ENCODE measurements at places on chromosomes 2 and 18.

- no peak for DNase-seq
These were observed 307 bp downstream of the CDH2 start for GRCh38 chr18:28176698-28176947.

GRCh38 chr2:203450561-203450960 is 84.5 kb downstream of the RAPH1 start:
- DNase-seq = no peak

GRCh38 chr2:9736021-9736420 is 105.2 kb upstream of the YWHAQ start:
- no peak for DNase-seq

DNA sequence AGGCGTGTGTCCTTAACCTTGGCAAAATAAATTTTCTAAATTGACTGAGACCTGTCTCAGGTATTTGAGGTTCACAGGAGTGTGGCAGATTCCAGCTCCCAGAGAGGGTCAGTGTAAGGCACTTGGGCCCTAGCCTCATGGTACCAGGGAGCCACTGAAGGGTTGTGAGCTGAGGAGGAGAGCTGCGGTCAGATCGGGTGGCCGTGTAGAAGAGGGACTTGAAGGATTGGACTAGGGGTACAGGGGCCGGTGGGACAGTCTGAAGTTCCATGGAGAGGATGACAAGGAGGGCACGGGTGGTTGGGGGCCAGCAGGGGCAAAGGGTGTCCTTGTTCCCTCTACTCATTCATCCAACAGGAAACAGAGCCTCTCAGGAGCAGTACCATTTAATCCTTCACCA is 327.0 kb upstream of the HS6ST1 start:
- peak; percentile 75 for DNase-seq

DNA sequence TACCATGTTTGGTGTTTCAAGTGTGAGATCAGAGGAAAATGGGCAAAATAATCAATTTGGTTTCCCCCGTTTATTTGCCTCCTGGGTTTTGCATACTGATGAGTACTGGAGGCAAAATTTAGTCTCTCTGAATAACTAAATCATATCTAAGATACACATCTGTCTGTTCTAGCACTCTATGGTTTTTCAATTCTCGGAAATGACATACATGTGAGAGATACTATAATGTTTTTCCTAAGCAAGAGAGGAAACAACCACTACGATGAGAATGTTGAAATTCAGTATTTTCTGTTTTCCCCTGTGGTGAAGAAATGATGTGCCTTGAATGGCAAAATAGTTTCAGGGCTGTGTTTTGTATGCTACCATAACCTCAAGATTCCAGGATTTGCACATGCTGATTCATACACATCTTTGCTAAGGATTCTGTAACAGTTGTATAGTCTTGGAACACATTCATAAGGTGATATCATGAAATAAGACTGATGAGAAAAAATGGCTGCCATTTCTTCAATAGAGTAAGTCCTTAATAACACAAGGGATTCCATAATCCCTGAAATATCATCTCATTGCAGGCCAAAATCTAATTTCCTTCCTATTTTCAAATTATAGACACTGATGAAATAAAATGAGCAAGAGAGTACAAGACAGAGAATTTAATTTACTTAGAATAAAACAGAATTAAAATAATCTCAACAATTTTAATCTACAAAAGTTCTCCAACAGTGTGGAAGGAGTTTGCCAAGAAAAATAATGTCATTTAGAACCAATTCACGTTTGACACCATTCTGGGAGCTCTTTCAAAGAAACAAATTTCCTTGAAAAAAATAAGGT is 316.6 kb downstream of the FIGN start:
- DNase-seq = no peak

DNA sequence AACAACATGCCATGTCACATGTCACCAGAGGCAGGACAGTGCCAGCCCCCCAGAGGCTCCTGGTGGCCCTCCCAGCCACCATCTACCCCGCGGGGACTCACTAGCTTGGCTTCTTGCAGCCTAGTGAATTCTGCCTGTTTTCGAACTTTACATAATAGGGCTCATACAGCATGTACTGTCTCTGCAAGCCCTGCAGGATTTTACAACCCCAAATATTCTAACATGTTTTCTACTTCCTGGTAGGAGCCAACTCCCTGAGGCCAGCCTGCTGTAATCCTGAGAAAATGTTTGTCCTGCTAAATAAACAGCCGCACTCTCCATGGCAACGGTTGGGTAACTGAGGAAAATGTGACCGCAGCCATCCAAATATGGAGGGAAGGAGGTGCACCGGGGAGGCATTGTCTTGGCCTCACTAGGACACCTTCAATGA is 2.7 kb downstream of the PER2 start:
- DNase-seq = peak; percentile 95

DNA sequence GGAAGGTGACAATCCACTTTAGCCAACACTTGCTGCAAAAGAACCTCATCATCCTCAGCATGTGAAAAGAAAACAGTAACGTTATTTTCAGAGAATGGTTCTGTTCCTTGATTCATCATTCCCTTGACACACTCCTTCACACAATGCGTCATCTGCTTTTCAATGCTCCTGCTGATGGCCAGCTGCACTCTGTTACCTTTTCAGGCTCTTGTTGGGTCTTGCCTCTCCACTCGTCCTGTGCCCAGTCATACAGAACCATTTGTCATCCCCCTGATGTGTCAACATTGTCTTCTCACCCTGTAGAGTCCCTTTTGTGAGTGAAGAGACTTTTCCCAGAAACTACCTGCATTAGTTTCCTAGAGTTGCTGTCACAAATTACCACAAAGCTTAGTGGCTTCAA is 12.2 kb upstream of the DTNA start:
- no peak for DNase-seq

DNA sequence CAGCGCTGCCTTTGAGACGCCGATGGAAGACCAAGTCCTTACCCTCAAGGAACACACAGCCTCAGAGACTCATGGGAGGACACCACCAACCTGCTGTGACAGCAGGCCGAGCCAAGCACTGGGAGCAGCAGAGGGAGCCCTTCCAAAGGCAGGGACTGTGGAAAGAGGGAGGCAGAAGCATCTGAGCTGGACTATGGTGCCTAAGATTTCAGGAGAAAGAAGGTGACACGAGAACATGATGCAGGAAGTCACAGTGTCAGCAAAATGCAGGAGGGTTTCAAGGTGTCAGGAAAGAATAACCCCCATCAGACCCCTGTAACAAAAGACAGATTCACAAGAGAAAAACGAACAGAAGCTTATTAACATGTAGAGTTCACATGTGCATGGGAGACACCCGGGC is 24.2 kb upstream of the COX7A2L start:
- no peak for DNase-seq

GRCh38 chr2:59389240-59389639 is 1148.1 kb upstream of the FANCL start:
- peak; percentile 33 for DNase-seq

GRCh38 chr2:186887107-186888090 is 38.4 kb upstream of the ZSWIM2 start:
- DNase-seq = peak; percentile 57

GRCh38 chr2:65053199-65053598 is 3.0 kb upstream of the CEP68 start:
- DNase-seq = peak; percentile 76

DNA sequence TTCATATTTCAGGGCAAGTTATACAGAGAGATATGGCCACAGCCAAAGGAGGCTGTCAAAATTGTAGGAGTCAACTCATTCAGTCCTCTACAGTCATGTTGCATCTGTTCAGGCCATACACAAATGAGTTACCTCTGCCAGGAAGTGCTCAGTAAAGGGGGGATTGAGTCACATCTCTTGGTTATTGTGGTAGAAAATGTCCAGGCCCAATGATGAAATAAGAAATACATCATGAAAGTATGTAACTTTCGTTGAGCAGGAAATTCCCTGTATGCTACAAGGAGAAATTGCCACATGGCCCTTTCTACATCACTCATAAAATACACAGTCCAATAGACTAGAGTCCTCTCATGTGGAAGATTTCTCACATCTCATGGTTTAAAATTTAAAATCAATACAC is 103.9 kb upstream of the COL3A1 start:
- DNase-seq = no peak

- no peak for DNase-seq
These were observed 297.9 kb downstream of the EN1 start for GRCh38 chr2:118549503-118549902.

DNA sequence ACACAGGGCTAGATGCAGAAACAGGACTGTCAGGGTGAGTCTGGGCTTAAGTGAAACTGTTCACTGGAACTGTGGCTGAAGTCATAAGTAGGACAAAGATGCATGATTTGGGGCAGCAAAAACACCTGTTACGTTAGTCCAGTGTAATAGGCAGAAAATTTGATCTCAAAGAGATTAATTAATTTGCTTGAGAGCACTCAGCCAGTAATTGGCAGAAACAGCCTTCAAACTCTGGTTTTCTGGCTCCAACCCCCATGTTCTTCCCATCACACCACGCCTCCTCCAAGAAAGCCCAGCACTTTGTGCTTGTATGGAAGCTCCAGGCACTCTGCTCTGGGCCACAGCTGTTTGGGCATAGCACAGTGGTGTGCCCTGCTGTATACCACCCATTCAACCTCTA is 54.0 kb downstream of the CNTNAP5 start:
- DNase-seq = no peak

DNA sequence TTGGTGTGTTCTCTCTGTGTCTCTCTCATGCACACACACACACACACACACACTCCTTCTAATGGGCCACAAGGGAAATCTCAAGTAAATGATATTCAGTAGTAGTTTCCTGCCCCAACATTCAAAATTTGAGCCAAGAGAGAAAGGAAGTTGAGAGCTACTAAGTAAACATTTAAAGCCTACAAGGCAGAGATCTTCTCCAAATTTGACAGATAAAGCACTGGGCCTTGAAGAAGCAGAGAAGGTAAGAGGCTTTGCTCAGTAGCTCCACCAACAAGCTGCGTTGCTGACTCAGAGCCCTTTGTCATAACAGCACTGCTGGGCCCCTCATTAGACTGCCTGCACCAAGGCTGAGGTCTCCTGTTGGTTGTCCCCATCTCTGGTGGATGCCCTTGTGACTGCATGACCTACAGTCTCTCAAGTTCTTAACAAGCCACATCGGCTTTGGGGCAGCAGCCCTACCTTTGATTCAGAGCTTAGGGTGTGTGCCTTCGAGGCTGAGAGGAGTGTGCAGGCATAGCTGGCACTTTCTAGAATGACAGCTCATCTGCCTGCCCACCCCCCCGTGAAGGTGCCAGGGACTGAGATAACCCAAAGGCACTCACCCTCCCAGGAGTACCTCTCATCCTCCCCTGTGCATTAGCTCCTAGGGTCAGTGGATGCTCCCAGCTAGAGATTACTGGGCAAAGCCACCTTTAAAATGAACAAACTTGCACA is 32.3 kb upstream of the NEB start:
- DNase-seq = no peak

- DNase-seq = no peak
These were observed 125.9 kb downstream of the GPD2 start for GRCh38 chr2:156562124-156562523.

DNA sequence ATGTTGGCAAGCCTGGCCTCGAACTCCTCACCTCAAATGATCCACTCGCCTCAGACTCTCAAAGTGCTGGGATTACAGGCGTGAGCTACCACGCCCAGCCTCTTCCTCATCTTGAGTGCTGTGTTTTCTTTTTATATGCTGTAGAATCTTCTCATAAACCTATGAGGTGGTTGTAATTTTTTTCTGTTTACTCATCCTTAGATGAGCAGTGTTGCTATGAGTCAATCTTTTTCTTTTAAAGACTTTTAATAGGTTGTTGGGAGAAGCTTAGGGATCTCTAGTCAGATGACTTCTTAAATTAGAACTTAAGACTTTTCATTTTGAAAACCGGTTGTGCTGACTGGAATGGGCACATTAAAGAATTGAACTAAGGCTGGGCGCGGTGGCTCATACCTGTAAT is 8.7 kb upstream of the AAK1 start:
- no peak for DNase-seq

- DNase-seq = no peak
These were observed 53.6 kb downstream of the FAM228A start for GRCh38 chr2:24228470-24228869.

GRCh38 chr2:48668992-48669391 is 51.3 kb downstream of the GTF2A1L start:
- DNase-seq = no peak

- DNase-seq = peak; percentile 70
These were observed 182.3 kb downstream of the INO80D start for GRCh38 chr2:205903549-205904129.

GRCh38 chr2:197853549-197853948 is 49.2 kb downstream of the PLCL1 start:
- DNase-seq = no peak

DNA sequence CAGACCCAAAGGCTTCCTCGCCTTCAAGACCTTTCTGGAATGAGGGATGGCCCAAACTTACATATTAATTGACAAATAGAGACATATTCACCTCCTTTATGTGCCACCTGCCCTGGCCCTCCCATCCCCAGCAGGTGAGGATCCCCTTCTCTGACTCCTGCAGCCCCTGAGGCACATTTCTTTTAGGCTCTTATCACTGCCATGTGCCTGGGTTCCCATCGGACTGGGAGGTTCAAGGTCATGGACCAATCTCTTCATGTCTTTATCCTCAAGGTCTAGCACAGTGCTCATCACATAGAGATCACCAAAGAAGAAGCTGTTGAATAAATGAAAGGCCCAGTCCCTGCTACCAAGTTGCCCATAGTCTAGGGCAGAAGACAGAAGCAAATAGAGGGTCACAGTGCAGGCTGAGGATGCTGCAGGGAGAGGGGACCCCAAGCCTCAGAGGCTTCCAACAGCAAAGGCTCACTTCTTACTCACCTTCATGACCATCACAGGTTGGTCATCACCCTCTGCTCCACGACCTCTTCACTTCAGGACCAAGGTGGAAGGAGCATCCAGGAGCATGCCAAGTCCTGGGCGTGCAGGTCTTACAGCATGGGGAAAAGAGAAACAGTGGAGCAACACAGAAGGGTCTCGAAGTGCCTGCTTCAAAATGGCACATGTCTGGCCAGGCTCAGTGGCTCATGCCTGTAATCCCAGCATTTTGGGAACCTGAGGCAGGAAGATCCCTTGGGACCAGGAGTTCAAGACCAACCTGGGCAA is 193.9 kb downstream of the SMAD2 start:
- DNase-seq = peak; percentile 66

- peak; percentile 89 for DNase-seq
These were observed 56.7 kb upstream of the ACKR3 start for GRCh38 chr2:236512902-236513435.

GRCh38 chr2:175233135-175233719 is 51.7 kb upstream of the ATP5MC3 start:
- DNase-seq = no peak

DNA sequence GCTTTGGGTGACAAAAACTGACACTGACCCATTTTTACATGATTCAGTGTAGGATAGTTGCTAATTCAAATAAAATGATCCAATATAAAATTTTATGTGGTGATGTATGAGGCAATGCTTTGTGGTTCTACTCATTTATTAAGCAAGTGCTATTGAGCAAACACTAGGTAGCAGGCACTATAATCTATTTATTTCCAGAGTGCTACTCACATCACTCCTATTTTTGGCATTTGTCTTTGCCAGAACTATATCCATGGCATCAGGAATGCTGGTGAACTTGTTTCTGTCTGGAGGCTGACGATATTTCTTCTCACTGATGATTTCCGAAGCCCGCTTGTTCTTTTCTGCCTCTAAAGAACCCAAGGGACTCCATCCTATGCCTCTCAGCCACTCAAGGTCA is 84.3 kb downstream of the NEB start:
- DNase-seq = no peak

- peak; percentile 92 for DNase-seq
These were observed 634 bp downstream of the PTPRM start for GRCh38 chr18:7567474-7568425.

GRCh38 chr2:229205704-229206103 is 65.4 kb downstream of the PID1 start:
- DNase-seq = no peak

GRCh38 chr18:10121786-10122515 is 208.1 kb downstream of the VAPA start:
- no peak for DNase-seq

- DNase-seq = no peak
These were observed 240.0 kb downstream of the RND3 start for GRCh38 chr2:150247481-150247880.

Data from lower leg skin (tissue), 4 donors.